ENCODE measurements at places on chromosomes 1 and 21.

DNA sequence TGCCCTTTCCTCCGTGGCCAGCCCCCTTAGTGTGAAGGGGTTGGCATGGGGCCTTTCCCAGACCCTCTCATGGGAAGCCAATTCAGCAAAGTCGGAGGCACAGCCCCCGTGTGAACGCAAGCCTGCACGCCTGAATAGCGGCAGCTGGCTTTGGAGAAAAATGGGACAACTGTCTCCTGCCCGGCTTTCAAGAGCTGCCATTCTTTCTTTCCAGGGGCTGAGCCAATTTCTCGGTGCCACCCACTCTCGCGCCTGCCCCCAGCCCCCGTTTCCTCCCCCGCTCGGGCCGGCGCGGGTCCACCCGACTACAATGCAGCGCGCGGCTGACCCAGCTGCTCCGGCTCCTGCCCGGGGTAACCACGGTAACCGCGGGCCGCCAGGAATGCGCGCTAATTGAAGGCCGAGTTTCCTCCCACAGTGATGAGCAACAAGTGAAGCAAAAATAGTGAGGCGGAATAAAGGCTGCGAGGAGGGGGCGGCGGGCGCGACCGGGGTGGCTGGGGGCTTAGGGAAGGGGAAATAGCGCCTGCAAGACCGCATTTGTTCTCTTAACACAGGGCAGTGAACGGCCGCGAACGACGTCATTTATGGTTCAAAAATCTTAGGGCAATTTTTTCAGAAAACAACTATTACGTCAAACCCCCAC lies 27.8 kb downstream of the ILDR2 start:
- no peak for DNase-seq

DNA sequence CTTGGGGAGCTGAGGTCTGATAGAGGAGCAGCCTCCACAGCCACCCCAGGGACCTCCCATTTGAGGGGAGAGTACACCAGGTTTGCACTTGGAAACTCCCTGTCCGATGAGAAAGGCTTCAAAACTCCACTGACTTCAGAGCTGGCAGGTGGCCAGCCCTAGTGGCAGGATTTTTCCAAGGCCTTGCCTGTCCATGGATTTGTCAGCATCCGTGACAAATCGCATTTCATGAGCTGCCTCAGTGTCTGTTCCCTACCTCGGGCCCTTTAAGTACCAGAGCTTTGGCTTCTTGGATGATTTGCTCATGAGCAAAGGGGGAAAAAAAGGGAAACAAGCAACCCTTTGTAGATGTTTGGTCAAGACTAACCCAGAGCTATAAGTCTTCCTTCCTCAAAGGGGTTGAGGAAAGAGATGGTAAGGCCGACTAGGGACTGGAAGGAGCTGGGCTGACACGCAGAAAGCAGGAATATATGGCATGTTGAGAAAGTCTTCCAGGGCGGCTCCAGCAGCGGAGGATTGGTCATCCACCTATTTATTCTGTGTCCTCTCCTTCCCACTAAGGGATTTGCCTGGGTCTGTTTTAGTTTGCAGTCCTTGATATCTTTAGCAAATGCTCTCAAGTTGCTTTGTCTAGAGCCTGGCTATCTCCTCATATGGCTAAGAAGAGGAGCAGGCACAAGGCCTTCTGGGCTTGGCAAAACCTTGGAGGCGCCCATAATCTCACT lies 2.7 kb upstream of the HSPG2 start:
- no peak for DNase-seq

DNA sequence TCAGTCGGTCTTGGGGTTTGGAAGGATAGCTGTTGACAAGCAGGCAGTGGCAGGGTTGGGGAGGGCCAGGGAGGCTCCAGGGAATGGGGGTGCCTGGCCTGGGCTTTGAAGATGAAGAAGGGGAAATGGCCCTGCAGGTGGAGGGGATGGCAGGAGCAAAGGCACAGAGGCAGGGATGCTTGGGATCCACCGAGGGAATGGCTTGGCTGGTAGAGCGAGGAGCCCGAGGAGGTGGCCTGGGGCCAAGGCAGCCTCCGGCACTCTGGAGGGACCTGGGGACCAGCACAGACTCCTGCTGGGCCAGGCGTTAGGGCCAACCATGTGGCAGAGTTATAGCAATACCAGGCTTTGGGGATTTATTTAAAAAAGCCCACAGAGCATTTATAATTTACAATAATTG lies 62.9 kb upstream of the EDN2 start:
- no peak for DNase-seq

- DNase-seq, result no peak
Observed at GRCh38 chr1:68751723-68752122, 254.8 kb upstream of the DEPDC1 start.

DNA sequence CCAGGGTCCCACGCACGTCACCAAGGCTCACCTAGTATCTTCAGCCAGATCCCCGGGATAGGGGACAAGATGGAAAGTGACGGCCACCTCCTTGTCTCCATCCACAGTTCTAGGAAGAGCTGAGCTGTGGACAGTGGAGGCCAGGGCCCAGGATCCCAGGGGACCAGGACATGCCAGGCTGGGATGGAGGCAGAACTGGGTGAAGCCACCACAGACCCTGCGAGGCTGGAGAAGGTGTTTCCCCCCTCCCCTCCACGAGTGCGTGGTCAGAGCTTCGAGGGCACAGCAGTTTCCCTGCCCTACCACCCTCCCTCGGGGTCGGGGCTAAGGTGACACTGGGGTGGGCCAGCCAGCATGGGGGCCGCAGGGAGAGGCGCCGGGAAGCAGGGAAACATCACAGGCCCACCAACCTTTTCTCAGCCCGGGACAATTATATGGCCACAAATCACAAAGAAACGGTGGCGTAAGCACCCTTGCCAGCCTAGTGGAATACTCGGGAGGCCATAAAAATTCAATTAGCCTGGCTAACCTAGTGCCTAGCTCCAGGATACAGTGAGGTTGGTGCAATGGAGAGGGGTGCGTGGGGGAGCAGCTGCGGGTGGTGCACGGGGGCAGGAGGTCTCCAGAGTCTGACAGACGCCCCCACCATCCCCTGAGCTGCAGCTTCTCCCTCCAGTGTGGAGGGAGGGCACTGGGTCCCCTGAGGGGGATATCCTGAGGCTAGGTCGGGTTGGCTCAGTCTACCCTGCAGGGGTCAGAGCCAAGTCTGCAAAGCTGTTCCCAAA lies 13.4 kb downstream of the DRAXIN start:
- DNase-seq, result no peak

DNA sequence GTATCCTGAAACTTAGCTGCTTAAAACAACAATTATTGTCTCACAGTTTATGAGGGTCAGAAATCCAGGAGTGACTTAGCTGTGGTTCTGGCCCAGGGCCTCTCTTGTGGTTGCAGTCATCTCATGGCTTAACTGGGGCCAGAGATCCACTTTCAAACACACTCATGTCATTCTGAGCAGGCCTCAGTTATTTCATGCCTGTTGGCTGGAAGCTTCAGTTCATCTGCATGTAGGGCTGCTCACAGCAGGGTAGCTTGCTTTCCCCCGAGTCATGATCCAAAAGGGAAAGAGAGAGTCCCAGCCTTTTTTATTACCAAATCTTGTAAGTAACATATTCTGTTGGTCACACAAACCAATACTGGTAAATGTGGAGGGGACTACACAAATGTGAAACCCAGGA lies 96.6 kb upstream of the B3GALT2 start:
- DNase-seq, result no peak

Measured in stimulated activated naive CD4-positive, alpha-beta T cell treated with Interleukin-2 at 50 U/mL for 16 hours (primary cell).